GM20000 (cell line): ENCODE measurements at places on chromosomes 1 and 21.

- no peak for DNase-seq
These were observed 10.9 kb upstream of the GOLT1A start for GRCh38 chr1:204224655-204225054.

DNA sequence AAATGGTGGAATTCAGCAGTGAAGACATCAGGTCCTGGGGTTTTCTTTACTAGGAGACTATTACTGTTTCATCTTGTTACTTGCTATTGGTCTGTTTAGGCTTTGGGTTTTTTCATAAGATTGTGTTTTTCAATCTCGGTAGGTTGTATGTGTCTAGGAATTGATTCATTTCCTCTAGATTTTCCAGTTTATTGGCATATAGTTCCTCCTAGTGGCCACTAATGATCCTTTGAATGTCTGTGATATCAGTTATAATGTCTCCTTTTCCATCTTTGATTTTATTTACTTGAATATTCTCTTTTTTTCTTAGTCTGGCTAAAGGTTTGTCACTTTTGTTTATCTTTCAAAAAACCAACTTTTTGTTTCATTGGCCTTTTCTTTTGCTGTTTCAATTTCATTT is 233.0 kb downstream of the RWDD3 start:
- no peak for DNase-seq

- DNase-seq, result no peak
These were observed 5.6 kb downstream of the C1orf35 start for GRCh38 chr1:228097333-228098081.

DNA sequence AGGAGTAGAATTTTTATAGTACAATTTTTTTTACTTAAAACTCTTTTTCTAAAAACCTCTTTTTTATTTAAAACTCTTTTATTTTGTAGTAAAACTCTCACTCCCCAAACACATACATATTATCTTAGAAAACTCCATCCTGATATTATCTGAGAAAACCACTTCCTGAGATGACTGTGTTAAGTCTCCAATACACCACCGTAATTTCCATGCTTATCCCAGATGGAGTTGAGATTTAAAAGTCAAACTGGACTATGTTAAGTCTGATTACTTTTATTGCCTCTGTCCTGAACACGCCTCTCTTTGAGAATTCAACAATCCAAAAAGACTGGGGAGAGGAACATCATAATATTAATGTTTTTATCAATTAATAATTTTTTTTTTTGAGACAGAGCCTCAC is 3.7 kb downstream of the SEC16B start:
- no peak for DNase-seq

- DNase-seq, result no peak
These were observed 9.7 kb downstream of the MIIP start for GRCh38 chr1:12028957-12029511.

- peak; percentile 62 for DNase-seq
These were observed at the start of gene PLPP3 for GRCh38 chr1:56578963-56579875. PLPP3 (minus strand) TSS chr1:56579563; CDS start chr1:56579016, 547 bp downstream.

DNA sequence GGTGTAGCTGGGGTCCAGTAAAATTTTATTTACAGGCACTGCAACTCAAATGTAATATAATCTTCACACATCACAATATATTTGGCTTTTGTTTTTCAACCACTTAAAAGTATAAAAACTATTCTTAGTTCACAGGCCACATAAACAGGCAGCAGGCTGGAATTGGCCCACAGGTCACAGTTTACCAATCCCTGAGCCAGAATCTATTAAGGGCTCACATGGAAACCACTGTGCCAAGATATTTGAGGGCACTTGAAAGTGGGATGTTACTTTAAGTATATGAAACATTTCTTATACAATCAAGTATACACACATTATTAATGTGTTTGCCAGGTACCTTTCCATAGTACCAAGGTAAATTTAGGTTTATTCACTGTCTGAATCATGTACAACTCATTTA is 71.9 kb upstream of the PRDX6 start:
- no peak for DNase-seq

DNA sequence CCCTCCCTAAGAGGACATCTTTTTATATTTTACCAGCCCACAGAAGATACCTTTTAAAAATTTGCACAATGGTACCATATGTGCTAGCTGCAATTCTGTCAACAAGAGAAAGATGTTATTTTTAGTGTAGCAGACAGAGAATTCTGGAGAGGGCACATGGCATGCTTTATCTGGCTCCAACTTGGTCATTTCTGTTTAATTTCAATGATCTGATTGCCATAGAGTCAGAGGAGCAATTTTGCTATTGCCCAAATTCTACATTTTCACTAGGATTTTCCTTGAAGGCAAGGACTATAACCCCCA is 17.3 kb downstream of the DISC1 start:
- DNase-seq, result no peak

GRCh38 chr1:53696571-53696970 is 42.4 kb downstream of the GLIS1 start:
- DNase-seq, result no peak

- DNase-seq, result no peak
These were observed 1786.6 kb downstream of the PLA2G4A start for GRCh38 chr1:188615321-188615720.

DNA sequence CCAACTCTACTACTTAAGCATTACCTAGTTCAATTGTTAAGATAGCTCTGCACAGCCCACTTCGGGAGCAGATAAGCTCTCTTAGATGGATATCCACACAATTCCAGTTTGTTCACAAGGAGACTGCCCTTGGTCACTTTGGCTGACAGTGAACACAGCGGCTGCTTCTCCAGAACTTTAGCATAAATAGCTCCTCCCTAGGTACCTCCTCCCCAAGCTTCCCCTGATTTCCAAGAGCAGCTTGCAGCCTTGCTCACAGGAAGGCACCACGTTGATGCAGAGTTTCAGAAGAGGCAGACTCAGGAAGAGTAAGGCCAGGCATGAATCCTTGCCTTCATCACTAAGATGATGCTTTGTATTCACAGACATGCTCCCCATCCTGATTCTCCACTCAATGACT is 24.7 kb downstream of the TFF3 start:
- DNase-seq, result no peak

DNA sequence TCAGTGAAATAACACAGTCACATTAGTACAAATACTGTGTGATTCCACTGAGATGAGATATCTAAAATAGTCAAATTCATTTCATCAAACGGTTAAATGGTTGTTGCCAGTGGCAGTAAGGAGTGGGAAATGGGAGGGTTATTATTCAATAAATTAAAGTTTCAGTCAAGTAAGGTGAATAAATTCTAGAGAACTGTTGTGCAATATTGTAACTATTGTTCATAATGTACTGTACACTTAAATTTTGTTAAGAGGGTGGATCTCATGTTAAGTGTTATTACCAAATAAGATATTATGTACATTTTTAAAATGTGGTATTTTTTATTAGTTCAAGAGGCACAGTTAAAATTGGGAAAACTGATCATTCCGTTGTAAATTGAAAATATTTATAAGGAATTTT is 463.3 kb upstream of the BRINP3 start:
- DNase-seq, result no peak

- no peak for DNase-seq
These were observed 8.3 kb downstream of the NHLH2 start for GRCh38 chr1:115832651-115833050.

DNA sequence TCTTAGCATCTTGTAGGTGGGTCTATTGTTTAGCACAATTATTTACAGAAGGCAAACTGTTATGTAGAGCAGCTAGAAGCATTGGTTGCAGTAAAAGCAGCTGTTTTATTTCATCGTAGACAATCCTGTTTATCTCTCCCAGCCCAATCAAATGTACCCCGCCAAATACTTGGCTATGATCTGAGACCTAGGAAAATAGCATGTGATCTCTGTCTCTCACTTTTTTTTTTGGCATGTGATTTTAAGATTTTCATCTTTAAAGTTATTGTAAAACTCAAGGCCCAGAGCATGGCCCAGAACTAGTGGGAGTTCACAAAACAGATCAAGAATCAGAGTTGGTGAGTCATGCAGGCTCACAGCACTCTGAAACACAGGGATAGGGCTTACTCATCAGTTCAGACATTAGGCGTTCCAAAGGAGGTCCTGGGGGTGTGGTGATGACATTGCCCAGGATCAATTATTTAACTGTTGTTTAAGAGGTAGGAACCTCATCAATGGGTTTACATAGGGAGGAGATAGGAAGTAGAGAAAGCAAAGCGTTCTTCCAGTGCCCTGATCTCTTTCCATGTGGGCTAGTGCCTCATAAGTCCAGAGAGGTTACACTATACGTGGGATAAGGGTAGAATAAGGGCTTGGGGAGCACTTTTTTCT is 40.2 kb downstream of the TBX19 start:
- DNase-seq, result no peak

DNA sequence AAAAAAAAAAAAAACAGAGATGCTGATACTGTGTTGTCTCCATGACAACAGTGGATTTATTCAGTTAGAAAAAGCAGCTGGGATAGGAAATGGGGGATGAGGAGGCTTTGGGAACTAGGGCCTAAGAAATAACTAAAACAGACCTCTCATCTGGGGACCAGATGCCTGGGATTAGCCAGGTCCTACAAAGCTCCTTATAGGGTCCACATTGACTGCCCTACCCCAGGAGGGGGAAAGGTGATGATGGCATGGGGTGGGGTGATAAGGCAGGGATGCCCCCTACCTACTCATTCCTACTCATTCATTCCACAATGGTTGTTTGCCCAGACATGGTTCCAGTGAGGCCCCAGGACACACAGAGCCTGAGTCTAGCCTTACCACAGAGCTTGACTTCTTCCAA is 131.2 kb downstream of the PLXNA2 start:
- no peak for DNase-seq

DNA sequence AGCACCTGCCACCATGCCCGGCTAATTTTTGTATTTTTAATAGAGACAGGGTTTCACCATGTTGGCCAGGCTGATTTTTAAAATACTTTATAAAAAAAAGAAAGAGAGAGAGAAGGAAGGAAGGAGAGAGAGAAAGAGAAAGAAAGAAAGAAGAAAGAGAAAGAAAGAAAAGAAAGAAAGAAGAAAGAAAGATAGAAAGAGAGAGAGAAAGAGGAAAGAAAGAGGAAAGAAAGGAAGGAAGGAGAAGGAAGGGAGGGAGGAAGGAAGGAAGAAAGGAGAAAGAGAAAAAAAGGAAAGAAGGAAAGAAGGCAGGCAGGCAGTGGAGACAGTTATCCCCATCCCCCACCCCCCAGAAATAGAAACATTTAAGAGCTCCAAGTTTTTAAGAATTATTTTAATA is 69.9 kb downstream of the TOMM20 start:
- DNase-seq, result no peak

DNA sequence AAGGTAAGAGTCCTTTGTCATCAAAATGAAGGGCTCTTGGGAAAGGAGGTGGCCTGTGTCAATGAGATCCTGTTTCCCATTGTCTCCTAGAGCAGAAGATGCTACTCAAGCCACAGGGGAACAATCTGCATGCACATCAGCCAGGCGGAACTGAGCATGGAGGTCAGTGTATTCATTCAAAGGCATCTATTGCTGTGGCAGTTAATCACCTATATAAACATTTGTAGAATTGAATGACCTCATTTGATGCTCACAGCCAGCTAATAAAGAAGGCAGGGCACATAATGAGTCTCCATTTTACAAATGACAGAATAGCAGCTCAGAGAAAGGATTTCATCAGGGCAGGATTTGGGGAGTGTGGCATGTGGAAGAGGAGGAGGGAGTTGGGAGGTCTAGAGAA is 5.7 kb upstream of the FYB2 start:
- DNase-seq, result no peak

DNA sequence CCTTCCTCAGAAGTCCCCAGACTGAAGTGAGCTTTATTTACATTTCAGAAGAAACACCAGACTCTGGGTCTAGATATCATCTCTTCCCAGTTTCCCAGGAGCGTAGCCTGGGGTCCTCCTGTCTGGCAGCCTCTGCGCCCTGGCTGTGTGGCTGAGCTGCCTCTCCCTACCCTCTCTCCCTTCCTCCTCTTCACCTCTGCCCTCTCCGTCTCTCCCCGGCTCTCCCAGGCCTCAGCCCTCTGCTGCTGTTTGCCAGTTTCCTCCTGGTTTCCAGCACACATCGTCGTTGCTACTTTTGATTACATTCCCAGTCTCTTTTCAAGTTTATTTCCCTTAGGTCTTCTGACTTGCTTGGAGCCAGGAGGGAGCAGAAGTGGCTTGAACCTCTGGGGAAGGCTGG is 91.1 kb upstream of the DISP3 start:
- no peak for DNase-seq

DNA sequence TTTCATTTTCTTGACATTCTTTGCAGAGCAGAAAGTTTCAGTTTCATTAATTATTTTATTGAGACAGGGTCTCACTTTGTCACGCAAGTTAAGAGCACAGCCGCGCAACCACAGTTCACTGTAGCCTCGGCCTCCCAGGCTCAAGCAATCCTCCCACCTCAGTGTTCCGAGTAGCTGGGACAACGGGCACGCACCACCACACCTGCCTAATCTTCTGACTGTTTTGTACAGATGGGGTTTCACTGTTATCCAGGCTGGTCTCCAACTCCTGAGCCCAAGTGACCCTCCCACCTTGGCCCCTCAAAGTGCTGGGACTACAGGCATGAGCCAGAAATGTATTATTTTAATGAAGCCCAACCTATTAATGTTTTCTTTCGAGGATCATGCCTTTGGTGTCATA is 3.0 kb upstream of the SPATC1L start:
- DNase-seq, result no peak

DNA sequence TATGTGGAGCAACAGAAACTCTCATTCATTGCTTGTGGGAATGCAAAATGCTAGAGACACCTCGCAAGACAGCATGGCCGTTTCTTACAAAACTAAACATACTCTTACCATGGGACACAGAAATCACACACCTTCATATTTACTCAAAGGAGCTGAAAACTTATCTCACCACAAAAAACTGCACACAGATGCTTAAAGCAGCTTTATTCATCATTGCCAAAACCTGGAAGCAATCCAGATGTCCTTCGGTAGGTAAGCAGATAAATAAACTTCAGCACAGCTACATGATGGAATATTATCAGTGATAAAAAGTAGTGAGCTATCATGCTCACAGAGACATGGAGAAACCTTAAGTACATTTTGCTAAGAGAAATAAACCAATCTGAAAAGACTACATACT is 124.3 kb downstream of the RERE start:
- DNase-seq, result no peak
